ENCODE measurements at places on chromosomes 11 and 22.

DNA sequence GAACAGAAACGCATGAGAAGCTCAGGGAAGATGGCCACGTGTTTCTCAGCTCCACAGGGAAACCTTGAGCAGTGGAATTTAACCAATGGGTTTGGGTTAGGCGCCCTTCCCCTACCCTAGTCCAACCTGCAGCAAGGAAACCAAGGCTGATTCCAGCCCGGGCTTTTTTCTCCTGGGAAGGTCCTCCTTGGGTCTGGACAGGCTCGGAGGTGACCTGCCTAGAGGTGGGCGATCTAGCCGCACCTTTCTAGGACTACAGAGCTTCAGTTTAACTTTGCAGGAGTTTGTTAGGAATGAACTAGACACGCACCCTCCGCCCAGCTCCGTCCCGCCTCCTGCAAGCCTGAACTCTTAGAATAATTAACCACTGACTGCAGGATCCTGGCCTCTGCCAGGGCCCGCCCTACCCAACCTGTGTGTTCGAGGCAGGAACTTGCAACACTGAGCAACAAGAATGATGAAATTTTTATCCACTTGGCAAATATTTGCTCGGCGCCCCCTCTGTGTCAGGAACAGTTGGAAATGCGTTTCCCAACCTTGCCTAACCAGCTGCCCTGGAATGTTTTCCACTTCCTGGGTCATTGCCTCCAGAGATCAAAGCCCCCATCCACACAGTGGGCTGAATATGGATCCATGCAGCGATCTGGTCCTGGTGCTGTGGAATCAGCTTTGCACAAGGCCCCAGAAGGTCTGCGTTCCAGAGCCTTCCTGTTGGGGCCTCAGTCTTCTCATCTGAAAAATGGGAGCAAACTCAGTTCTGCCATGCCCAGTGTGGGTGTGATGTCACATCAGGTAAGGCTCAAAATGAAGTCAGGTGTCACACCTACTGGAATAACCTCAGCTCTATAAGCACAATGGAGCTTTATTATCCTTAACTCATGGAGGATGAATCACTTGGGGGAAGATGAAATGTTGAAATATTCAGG lies 13.3 kb downstream of the MPST start:
- DNase-seq, result peak; percentile 67

GRCh38 chr11:134988495-134988894 lies 576.5 kb upstream of the B3GAT1 start:
- no peak for DNase-seq

DNA sequence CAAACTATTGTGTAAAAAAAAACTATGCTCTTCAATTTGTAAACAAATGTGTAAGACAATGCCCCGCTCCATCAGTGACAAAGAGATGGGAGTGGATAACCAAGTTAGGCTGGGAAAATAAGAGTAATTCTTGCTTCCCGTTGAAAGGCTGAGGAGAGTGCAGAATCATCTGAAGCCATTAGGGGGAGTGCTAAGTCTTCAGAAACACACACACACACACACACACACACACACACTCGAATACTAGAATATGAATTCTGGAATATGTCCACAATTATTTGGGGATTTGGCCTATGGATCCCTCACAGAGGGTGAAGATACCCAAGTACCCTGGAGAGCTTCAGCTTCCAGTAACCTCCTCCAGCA lies 27.8 kb upstream of the ROBO3 start:
- DNase-seq, result peak; percentile 91

DNA sequence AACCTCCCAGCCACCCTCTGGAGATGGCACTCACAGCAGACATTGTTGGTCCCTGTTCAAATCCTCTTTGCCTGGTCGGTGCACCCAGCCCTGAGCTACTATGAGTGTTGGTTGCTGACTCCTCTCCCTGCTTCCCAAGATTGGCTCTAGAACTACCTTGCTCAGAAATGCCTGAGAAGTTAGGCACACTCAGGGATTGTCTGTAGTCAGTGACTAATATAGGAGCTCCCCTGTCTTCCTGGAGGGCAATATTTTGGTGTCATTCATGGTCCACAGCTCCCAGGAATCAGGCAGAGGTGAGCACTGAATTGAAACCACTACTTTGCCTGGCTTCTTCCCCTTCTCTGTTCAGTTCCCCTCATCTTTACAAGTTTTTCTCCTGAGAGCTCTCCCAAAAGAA lies 325.9 kb downstream of the MIAT start:
- DNase-seq, result peak; percentile 20

GRCh38 chr11:11186249-11186648 lies 166.8 kb downstream of the CSNK2A3 start:
- no peak for DNase-seq

GRCh38 chr22:49026494-49027367 lies 800.9 kb downstream of the BRD1 start:
- DNase-seq, result no peak

GRCh38 chr11:19012636-19013035 lies 47.9 kb downstream of the MRGPRX2 start:
- DNase-seq, result no peak

- no peak for DNase-seq
Observed at GRCh38 chr11:69116671-69117070, 39.1 kb upstream of the SMIM38 start.

- peak; percentile 16 for DNase-seq
Observed at GRCh38 chr11:11389238-11389637, 36.2 kb upstream of the CSNK2A3 start.

DNA sequence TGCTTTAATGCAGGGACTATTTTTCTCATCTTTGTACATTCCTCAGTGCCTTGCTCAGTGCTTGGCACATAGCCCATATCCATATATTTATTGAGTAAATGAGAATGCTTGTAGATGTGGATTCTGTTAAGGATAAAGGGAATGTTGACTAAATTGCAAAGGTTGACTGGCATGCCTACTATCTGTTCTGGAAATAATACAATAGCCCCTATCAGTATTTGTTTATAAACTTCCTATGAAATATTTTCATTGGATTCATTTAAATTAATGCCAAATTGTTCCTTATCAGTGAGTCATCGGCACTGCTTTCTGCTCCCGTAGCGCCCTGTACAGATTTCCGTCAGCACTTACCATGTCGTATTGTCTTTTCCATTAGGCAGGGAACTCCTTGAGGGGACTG lies 8.0 kb downstream of the RNF121 start:
- peak; percentile 5 for DNase-seq

DNA sequence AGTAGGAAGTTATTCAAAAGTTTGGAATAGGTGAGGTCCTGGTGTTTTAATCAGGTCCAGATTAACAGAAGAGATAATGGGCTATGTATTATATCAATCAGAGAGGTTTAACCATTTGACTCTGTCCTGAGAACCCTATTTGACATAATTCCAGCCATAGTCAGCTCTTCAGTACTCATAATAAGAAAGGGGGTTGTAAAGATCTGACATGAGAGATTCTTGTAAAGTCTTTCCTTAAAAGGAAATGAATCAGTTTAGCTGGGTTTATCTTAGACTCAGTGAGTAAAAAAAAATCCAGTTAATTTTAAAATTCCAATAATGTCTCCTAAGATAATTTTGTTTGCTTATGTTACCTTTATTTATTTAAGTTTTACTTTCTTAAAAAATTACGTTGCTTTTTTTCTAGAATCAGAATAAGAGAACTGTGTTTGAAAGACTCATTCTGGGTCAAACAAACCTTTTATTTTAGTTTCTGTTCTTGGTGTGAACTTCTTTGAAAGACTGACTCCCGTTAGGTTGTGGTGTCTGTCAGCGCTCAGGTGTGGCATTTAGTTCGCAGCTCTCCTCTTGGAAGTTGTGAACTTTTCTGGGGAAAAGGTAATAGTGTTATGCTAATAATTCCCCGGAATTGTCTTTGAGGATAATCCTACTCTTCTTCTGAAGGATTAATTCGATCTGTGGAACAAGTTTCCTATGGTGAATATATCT lies 20.5 kb downstream of the NUCB2 start:
- no peak for DNase-seq

DNA sequence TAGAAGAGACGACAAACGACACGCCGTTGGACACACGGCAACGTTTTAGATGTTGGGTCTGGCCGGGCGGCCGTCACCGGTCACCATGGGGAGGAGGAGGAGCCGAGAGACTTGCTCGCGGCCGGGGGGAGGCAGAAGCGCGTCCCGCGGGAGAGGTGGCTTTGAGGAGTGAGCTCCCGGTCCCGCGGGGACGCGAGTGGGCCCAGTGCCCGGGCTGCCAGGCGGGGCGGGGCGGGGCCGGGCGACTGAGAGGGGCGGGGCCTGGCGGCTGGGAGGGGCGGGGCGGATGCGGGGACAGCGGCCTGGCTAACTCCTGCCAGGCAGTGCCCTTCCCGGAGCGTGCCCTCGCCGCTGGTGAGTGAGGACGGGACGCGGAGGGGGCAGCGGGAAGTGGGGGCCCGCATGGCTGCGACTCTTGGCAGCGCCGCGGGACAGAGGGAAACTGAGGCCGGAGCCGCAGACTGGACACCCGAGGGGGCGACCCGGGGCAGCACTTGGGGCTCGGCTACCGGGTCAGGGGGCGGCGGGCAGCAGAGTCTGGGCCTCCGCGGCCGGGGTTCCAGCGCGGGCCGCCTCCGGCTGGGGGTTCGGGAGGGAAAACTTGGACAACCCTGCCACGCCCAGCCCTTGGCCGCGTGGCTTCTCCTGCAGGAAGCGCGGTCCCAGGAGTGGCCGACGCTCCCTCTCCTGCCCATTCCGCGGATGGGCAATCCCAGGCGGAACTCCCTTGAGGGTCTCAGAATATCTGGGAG lies at the start of gene TSPO:
TSPO (plus strand) TSS at position 309 of the 752 bp plus-strand sequence. CDS start 7,680 bp downstream, outside the sequence.
- DNase-seq, result peak; percentile 82

DNA sequence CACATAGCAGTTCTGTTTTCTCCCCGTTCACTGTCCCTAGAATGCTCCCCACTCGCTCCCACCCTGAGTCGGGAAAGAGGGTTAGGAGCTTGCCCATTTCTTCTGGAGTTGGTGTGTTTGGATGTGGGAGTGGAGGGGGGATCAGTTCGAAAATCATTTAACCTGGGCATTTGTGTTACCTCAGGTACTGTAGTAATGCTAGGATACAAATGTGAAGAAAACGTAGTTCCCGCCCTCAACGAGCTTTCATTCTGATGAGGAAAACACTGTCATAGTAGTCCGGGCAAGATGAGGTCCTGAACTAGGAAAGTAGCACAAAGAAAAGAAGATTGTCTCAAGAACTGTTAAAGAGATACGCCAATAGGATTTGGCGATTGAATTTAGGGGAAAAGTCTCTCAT lies 539 bp downstream of the SDHD start:
- DNase-seq, result peak; percentile 42

DNA sequence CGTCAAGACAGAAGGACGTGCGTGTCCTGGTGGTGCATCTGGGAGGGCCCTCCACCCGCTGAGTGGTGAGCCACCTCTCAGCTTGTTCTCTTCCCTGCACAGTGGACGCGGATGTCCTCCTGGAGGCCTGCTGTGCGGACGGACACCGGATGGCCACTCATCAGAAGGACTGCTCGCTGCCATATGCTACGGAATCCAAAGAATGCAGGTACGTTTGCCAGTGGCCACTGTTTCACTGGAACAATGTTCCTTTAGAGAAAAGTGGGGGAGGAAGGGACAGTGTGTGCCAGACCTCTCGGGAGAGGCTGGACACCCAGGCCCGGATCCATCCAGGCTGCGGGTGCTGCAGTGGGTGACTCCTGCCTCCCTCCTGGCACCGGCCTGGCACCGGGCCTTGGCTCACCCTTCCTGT lies 15.9 kb downstream of the FBLN1 start:
- peak; percentile 36 for DNase-seq

DNA sequence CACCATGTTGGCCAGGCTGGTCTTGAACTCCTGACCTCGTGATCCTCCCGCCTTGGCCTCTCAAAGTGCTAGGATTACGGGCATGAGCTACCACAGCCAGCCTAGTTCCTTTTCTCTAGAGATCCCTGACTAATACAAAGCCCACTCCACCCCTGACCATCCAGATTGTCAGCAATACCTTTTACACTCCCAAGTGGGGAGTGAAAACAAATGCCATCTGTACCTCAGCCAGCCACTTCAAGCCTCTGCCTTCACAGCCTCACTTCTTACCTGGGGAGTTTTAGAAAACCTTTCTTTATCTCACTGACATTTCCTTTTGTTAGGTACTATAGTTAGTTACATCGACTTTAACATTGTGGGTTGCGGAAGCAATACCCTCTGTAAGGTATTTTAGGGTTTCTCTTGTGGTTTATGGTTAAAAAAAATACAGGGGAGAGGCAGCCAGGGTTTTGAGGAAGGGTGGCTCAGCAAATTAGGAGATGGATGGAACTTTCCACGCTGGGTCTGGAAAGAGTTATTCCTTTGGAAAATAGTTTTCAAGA lies 8.9 kb downstream of the TOM1 start:
- no peak for DNase-seq

DNA sequence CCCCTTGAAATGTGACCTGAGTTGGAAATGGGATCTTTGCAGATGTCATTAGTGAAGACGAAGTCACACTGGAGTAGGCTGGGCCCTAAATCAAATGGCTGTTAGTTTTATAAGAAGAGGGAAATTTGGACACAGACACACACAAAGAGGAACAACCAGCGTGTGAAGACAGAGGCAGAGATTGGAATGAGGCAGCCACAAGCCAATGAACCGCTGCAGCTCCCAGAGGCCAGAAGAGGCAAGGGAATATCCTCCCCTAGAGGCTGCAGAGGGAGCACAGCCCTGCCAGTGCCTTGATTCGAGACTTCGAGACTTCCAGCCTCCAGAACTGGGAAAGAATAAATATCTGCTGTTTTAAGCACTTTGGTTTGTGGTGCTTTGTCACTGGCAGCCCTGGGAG lies 484.5 kb downstream of the MN1 start:
- no peak for DNase-seq

GRCh38 chr22:20983081-20983771 lies 1.1 kb downstream of the LZTR1 start:
- DNase-seq, result peak; percentile 57

DNA sequence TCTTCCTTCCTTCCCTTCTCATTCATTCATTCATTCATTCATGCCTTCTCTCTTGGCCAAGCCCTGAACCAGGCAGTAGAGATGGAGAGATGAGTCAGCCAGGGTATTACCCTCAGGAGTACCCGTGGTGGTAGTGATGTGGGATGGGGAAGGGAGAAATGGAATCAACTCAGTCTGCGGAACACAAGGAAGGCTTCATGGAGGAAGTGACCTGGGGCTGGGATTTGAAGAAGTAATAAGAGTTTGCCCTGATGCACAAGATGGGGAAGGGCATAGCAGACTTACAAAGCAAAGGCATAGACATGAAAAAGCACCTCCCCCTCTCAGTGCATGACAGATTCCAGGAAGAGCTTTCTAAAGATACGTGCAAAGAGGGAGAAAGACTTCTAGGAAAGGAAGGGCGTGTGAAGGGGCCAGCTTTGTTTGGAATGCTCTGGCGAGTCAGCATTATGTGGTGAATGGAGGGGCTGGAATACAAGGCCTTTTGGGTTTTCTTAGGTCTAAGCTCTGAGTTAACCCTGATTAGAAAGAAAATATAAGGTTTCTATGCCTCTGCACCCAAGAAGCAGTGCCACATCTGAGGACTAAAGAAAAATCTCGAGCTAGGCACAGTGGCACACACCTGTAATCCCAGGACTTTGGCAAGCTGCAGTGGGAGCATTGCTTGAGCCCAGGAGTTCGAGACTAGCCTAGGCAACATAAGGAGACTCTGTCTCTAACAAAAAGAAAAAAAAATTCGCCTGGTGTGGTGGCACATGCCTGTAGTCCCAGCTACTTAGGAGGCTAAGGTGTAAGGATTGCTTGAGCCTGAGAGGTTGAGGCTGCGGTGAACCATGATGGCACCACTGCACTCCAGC lies 36.4 kb upstream of the ACER3 start:
- peak; percentile 52 for DNase-seq

- peak; percentile 72 for DNase-seq
Observed at GRCh38 chr11:126990716-126991480, 9.7 kb downstream of the KIRREL3 start.
